Stimulated activated CD8-positive, alpha-beta memory T cell treated with anti-CD3 and anti-CD28 coated beads, Interleukin-7, amount 100 ng/mL, for 1 hour (primary cell): ENCODE measurements at places on chromosomes 11 and 22.

DNA sequence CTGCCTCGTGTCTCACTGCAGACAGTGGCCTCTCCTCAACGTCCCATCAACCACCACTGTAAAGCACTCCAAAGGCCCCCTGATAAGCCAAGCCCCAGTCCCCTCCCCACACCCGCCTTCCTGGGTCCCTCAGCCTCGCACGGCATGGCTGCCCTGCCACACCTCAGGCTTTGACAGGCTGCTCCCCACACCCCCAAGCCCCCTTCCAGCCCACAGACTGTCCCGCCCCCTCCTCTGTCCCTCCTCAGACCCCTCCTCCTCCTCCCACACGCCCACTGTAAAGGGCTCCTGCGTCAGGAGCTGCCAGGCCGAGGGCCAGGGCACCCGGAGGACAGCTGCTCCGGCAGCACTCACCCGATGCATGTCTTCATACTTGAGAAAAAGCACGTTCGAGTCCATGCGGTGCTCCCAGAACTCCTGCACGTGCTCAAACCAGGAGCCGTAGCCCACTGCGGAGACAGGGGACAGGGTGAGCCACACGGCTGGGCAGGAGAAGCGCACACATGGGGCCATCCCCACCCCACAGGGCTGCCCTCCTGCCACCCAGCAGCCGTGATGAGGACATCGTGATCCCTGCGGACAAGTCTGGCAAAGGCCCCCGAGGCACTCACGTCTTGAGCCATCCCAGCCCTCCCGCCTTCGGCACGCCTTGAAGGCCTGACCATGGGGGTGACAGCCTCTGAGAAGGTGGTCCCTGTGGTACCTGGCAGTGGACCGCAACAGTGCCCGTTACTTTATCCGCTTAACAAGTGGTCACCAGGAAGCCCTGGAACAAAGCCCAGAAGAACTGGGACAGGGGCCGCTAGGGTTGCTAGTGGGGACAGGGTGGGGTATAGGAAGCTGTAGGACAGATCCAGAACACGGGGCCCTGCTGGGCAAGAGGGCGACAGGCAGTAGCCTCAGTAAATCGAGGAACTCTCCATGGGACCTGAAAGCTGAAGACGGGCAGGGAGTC, 21.5 kb upstream of the EFCAB6 start:
- DNase-seq, result no peak

GRCh38 chr22:40400159-40400558, 29.8 kb downstream of the SGSM3 start:
- DNase-seq, result no peak

DNA sequence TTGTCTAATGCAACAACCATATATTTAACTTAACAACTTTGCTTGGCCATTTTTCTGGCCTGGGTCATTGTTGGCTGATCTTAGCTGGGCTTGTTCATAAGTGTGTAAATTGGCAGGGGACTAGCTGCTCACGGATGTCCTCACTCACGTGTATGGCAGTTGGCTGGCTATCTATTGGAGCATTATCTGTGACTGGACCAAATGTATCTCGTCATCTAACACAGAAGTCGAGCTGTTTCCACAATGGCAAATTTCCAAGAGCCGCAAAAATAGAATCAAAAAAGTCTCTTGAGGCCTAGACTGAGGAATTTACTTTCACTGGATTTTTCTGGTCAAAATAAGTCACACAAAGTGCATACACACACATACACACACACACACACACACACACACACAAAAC, 893.3 kb downstream of the FAM181B start:
- DNase-seq, result no peak

GRCh38 chr11:120229451-120230424, 10.2 kb upstream of the POU2F3 start:
- DNase-seq, result no peak

GRCh38 chr11:1011320-1011698, 25.2 kb downstream of the MUC6 start:
- DNase-seq, result no peak

- no peak for DNase-seq
These were observed 55.0 kb upstream of the ARHGAP32 start for GRCh38 chr11:129247135-129247534.

DNA sequence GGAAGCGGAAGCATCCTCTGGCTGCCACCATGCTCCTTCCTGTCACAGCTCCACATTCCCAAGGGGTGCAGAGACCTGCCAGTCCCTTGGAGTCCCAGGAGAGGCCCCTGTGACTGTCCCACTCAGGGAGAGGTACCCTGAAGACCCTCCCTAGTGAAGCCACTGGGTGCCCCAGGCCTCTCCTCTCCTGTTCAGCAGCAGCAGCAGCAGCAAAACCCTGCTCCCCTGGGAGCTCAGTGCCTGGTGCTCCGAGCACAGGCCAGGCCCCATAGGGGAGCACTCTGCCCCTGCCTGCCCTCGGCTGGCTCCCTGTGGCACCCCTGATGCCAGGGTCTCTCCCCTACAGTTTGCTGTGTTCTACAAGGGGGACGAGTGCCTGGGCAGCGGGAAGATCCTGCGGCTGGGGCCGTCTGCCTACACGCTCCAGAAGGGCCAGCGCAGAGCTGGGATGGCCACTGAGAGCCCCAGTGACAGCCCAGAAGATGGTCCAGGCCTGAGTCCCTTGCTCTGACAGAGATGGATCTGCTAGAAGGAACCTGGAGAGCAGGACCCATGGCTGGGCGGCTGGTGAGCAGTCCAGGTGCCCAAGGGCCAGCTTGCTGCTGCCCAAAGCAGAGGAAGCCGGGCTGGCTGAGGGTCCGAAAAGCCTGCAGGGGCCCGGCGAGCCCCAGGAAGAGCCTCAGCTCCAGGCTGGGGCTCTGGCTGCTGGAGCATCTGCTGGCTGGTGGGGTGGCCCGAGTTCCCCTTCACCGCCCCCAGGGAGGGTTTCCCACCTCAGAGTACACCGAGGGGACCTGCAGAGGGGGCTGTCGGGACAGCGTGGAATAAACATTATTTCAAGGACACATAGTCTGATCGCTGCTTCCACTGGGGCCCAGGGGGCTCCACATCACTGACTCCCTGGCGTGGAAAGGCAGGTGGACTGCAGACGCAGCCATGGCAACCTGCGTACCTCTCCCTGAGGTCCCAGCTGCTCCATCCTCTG, 21.3 kb downstream of the TRMU start:
- no peak for DNase-seq

DNA sequence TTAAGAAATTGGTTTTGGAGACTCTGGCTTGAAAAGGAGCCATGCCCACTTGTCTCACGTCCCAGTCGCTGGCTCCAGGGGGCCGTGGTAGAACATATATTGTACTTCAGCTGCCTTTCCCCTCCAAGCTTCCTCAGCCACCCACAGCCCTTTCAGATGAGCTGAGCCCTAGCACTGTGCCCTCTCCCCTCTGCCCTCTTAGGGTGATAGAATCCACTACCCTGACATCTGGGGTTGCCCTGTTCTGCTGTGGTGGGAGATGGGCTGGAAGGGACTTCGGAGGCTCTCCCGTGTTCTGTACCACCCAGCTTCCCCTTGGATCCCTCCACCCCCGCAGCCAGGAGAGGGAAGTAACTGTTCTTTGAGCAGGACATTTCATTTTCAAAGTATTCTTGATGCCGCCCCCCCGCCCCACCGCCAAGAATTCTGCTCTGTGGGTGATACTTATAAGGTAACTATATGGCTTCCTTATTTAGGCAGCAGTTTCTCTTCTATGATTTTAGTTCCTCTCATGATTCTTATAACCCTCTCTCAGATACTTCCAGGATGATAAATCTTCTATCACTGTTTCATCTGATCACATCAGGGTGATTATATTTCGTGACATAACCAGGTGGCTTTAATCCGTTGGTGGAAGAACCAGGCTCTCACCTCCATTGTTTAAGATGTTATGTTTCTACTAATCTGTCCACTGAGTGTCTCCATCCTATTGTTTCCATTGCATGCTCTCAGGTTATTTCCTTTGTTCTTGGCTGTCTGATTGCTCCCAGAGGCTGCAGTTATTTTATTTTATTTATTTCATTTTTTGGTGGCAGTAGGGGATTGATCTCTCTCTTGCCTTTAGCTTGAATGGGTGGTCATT, 24.1 kb downstream of the ZBTB16 start:
- DNase-seq, result no peak

GRCh38 chr11:116513894-116514293, 258.9 kb downstream of the BUD13 start:
- DNase-seq, result no peak

DNA sequence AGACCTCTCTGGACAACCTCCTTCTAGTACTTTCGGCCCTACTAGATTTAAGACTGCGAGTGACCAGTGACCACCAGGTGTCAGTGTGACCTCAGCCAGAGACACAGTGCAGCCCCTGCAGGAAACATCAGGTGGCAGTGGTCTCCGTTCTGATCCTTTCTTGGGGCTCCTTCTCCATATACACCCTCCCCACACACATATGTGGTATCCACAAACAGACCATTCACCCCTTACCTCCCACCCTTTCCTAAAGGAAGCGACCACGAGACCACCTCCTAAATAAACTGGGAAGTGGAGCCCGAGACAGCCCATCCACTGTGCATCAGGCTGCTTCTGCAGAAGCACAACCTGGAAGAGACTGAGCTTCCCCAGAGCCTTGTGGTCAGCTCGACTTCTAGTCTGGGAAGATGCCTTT, 38.5 kb upstream of the CYP2D6 start:
- peak; percentile 52 for DNase-seq

DNA sequence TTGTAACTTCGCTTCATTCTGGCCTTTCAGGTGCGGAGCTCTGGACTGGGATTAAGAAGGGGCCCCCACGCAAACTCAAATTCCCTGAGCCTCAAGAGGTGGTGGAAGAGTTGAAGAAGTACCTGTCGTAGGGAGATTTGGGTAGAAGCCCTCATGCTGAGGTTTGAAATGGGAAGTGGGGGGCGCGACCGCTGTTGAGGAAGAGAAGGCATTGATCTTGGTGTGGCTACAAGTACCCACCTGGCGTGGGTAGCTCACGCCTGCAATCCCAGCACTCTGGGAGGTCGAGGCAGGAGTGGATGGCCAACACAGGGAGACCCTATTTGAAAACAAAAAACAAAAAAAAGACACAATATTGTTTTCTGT, 779 bp downstream of the SELENOH start:
- no peak for DNase-seq

- no peak for DNase-seq
These were observed 13.6 kb upstream of the FGF3 start for GRCh38 chr11:69832561-69833413.

- DNase-seq, result no peak
These were observed 23.3 kb downstream of the ARL14EP start for GRCh38 chr11:30346068-30346688.

DNA sequence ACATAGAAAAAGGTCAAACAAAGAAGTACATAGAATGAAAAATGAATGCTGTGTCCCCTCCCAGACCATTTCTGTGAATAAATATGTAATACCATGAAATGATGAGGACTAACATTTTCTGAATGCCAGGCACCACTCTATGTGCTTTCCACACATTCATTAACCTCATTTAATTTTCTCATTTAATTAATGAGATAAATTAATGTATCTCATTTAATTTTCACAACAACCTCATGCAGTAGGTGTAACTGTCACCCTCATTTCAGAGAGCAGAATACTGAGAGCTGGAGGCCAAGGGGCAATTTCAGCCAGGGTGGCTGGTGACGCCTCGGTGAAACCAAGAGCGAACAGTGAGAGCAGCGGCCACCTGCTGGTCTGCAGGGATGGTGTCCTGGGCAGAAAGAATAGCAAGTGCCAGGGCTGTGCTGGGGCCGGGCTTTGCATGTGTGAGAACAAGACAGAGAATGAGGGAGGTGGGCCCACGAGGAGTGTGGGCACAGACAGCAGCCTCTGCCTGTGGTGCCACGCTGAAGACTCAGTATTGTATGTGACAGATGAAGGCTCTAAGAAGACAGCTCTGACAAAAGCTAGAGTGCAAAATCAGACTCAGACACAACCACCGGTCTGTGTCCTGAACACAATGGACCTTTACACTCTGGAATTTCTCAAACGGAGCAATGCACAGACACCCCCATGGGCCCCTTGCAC, 1.8 kb upstream of the SERPIND1 start:
- no peak for DNase-seq

DNA sequence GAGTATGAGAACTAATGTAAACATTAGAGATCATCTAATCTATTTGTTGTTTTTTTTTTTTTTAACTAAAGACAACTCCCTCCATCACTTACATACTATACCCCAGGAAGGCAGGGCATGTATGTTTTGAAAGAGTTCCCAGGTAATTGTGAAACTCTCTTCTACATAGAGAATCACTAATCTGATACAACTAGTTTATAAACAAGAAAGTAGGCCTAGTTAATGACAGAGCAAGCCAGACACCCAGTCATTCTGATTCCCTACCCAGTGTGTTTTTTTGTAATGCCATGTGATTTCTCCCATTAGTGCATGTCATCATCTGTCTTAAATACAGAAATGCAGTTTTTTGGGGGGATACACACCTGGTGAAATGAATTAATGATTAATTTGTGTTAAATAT, 120.9 kb downstream of the C11orf65 start:
- DNase-seq, result no peak

GRCh38 chr11:12792590-12792989, 118.4 kb downstream of the TEAD1 start:
- DNase-seq, result no peak

DNA sequence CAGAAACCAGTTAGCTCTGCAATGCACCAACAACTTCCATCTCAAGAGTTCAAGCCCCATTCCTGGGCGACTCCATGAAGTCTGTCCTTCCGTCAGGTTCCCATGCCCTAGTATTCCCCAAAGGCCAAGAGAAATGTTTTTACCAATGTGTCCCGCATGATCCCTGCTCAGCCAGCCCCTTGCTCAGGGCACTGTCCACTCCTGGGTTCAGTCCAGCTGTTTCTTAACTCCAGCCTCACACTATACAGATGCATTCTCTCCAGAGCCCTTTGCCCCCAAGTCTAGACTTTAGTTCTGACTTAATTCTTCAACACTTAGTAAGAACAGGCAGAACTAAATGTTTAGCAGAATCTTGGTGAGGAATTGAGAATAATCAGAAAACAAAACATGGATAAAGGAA, 497.5 kb downstream of the SOX6 start:
- no peak for DNase-seq

DNA sequence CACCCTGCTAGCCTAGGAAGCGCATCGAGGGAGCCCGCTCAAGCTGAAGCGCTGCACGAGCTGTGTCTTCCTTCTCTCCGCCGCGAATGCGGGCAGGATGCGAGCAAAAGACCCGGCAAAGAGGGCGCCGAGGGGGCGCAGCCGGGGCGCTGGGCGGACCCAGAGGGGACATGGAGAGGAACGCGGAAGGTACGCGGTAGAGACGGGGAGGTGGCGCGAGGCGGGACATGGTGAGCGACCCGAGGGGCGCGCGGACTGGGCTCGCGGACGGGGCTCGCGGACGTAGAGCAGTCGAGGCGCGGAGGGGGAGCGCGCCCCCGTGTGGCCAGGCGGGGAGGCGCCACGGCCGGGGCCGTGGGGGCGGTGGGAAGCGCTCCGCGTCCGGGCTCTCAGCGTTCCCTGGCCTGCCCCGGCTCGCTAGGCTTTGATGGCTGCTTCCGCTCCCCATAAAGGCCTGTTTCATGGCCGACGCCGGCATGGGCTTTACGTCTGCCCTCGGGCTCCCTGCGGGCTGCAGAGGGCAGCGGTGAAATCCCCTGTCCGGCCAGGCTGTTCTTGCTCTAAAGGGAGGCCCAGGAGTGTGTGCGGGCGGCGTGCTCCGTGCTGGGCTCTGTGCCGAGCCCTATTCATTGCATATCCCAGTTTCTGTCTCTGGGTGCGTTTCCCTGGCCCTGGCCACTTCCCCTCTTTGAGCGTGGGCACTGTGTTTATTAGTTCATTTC, 31.2 kb upstream of the TRIM29 start:
- peak; percentile 20 for DNase-seq
